ENCODE measurements at places on chromosomes 11 and 22. TPM values are rescaled to one million over a fixed set of nuclear protein-coding genes. Genes with fewer than 3 reads are reported as not detected.

Gene TST
- 68.7 TPM for total RNA-seq

Gene TPBGL
- total RNA-seq = not detected

Gene OR52A1
- total RNA-seq = under 0.01 TPM

Gene RASGRP2
- 0.48 TPM for total RNA-seq

Measured in tracheal epithelial cell (primary cell).